Right lung (tissue), 10 donors: ENCODE measurements at places on chromosomes 13 and 19. TPM values are rescaled to one million over a fixed set of nuclear protein-coding genes. Genes with fewer than 3 reads are reported as not detected.

GRCh38 chr19:46481947-46482346 lies 10.6 kb upstream of the PNMA8A start:
- peak; percentile 49 for DNase-seq

- DNase-seq, result no peak
These were observed 22.5 kb downstream of the PABPC3 start for GRCh38 chr13:25118378-25118905.

Gene SMIM17
- 3.1 TPM for polyA plus RNA-seq

Gene MEIS3
- 35.7 TPM for polyA plus RNA-seq

- DNase-seq, result no peak
These were observed 216.3 kb downstream of the NHLRC3 start for GRCh38 chr13:39254601-39255000.

DNA sequence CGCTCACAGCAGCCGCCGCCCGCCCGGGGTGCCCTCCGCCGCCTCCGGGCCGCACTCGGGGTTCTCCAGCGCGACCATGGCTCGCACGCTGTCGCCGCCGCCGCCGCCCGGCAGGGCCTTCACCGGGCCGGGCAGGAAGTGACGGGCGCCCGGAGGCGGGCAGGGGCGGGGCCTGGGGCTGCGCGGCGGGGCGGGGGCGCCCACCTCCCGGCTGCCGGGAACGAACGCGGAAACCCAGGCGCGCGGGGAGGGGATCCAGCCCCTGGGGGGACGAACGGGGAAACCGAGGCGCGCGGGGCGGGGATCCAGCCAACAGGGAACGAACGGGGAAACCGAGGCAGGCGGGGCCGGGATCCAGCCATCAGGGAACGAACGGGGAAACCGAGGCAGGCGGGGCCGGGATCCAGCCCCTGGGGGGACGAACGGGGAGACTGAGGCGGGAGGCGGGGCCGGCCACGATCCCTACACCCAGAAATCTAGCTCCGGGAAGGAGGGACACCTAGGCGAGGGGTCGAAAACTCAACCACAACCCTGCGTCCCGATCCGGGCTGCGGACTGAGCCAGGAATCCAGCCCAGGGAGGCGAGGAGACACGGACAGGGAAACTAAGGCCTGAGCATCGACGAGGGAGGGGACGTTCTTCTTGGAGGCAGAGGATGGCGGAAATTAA lies at the start of gene R3HDM4:
Gene R3HDM4, minus strand, starts transcription at position 140 of the 669 bp plus-strand sequence. Its CDS starts 62 bp downstream, at position 78.
- DNase-seq, result no peak

DNA sequence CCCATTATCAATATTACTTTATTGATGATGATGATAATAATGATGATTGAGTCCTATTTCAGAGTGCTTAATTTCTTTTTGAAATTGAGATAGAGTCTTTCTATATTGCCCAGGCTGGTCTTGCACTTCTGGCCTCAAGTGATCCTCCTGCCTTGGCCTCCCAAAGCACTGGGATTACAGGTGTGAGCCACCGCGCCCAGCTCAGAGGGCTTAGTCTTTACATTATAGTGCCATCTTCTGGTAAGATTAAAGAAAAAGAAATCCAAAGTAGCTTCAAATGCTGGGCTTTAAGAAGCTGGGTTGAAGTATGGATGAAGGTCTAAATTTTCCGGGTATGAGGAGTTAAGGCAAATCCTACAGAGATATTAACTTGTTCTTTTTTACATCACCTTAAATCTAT lies 3.4 kb upstream of the ZNF333 start:
- no peak for DNase-seq

DNA sequence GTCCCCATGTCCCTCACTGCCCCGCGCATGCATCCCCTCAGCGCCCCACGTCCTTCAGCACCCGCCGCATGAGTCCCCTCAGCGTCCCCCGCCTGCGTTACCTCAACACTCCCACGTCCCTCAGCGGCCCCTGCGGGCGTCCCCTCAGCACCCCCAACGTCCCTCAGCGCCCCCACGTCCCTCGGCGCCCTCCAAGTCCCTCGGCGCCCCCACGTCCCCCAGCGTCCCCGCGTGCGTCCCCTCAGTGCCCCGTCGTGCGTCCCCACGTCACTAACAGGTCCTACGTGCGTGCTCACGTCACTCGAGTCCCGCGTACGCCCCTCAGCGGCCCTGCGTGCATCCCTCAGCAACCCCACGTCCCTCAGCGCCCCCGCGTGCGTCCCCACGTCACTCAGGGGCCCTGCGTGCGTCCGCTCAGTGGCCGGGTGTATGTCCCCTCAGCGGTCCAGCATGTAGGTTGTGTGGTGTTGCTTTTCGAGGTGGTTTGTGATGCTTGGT lies 19.5 kb upstream of the GAS6 start:
- DNase-seq, result no peak

DNA sequence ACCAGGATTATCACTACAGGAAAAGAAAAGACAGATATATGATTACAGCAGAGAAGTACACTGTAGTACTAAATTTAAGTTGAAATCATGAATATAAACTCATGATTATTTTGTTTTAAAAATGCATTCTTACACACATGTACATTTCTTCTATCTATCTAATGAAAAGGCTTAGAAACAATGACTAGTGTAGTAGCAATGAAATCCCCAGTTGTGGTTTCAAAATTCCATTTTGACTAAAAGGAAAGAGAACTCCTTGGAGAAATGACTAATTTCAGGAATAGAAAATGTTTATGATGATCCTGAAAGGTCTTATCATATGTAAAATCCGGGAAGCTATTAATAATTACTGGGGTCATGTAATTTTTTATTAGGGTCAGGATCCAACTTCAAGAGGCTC lies 195.0 kb upstream of the STARD13 start:
- DNase-seq, result no peak

DNA sequence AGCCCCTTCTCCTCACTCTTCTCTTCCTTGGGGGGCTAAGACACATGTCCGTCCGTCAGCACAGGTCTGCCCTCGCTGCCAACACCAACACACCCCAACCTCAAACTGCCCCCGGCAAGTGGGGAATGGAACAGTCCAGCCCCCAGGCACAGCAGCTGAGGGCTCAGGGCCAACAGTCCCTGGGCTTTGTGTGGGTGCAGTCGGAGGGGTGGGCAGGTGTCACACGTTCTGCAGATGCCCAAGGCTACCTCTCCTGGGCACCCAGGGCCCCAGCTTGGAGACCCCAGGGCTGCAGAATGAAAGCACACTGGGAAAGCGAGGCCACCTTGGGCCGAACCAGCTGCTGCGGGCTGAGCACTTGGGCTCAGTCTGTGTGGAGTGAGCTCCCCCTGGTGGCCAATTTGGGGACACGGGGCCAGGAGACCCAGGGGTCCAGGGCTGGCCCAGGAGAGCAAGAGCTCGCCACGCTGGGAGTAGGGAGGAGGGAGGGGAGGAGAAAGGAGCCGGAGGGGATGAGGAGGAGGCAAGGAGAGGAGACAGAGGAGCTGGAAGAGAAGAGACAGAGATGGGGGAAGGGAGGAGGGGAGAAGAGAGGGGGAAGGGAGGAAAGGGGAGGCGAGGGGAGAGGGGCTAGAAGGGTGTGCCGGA lies 14.0 kb upstream of the ATP8B3 start:
- DNase-seq, result peak; percentile 56

- DNase-seq, result no peak
These were observed 14.7 kb downstream of the NAA16 start for GRCh38 chr13:41325752-41326151.

- no peak for DNase-seq
These were observed 1.4 kb downstream of the PSMD8 start for GRCh38 chr19:38375748-38376147.

Gene GARIN5B
- polyA plus RNA-seq, result not detected

Gene SPACA4
- polyA plus RNA-seq, result 0.11 TPM

DNA sequence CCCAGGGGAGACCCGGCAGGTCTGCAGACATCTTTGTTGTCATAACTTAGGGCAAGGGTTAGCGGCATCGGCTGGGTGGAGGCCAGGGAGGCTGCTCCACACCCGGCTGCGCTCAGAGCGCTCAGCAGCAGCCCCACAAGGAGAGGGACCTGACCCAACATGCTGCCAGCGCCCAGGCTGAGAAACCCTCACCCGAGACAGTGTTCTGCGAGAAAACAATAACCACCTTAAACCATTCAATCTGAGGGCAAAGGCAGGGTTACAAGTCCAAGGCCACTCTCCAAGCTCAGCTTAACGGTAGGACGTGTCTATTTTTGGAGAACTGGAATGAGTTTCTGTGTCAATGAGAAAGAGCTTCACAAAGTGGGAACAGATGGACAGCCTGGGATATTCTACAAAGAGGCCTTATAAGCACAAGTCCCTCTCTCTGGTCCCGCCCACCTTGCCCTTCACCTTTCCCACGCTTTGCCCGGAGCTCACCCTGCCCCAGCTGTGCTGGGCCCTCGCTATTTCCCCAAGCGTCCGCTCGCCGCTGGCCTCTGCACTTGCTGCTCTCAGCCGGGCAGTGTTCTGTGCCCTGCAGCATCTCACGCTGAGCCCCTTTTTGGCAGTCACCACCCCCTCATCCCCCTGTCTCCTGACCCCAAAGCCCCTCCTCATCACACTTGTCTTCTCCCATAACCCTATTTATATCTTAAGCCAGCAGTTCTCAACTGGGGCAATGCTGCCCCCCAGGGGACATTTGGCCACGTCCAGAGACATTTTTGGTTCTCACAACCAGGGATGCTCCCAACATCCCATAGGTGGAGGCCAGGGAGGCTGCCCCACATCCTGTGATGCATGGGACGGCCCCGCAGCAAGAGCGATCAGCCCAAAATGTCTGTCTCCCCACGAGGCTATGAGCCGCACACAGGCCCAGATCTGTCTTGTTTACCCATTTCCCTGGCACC lies 17.6 kb downstream of the PPP1R12C start:
- no peak for DNase-seq

DNA sequence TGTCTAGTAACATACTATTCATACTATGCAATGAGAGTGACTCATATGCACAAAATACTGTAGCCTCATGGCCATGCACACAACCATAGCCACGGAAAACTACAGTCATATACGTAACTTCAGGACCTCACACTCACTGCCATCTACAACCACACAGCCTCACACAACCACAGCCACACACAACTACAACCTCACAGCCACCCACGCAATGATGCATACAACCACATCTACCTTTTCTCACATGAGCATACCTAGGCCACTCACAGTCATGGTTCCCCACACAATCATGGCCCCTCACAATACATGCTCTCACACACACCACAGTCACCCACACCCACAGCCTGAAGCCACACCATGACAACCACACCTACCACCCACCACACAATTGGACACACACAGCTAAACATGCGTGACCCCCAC lies 8.7 kb upstream of the TNFSF14 start:
- no peak for DNase-seq

DNA sequence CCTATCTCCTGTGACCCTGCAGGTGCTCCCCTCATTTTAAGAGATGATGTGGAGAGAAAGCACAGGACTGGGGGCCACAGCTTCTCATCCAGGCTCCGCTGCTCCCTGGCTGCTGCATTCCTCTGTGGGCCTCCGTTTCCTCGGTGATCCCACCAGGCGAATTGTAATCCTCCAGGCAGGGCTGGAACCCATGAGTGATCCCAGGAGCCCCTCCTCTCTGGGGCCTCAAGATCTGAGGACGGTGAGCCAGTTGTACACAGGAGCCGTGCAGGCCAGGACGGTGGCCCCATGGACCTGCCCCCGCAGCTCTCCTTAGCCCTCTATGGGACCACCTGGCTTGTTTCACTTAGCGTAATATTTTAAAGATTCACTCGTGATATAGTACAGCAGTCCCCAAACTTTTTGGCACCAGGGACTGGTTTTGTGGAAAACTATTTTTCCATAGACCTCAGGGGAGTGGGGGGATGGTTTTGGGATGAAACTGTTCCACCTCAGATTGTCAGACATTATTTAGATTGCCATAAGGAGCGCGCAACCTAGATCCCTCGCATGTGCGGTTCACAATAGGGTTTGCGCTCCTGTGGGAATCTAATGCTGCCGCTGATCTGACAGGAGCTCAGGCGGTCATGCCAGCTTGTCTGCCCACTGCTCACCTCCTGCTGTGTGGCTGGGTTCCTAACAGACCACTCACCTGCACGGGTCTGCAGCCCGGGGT lies 5.6 kb downstream of the FFAR3 start:
- no peak for DNase-seq

- no peak for DNase-seq
These were observed 1204.1 kb downstream of the OLFM4 start for GRCh38 chr13:54232700-54233099.

Gene ALOX5AP
- polyA plus RNA-seq, result 5.7 TPM

DNA sequence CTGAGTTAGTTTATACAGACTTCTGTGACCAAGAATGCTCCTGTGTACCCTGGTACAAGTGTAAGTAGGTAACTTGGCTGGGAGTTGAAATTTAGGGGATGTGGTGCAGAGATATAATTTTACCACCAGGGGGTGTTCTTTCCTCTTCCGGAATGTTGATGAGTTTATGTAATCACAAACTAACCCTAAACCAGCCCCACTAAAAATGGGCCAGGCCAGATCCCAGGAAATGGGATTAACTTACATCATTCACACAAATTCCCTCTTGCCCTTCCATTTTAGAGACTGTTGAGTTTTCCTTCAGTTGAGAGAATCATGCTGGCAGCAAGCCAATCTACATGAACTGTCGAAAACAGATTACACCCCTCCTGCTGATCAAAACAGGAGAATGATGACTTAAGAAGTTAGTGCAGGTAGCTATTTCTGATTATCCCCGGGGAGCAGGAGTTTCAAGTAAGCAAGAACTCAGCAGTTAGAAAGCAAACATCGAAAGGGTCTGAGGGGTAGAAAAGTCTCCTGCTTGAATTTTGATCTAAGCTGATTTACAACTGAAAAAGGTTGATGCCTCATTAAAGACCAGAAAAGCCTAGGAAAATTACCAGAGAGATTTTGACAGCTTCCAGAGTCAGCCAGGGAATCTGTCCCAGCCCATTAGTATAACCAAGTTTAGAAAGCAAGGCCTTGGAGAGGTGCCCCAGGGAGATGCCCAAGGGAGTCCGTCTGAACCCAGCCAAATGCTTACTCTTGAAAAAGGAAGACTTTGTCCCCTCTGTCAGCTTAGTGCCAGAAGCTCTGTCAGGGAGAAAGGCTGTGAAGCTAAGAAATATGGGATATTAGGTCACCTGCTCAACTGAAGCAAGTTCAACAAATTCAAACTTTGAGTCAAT lies 32.3 kb upstream of the MED4 start:
- DNase-seq, result peak; percentile 66

Gene PCSK4
- polyA plus RNA-seq, result 2.7 TPM

DNA sequence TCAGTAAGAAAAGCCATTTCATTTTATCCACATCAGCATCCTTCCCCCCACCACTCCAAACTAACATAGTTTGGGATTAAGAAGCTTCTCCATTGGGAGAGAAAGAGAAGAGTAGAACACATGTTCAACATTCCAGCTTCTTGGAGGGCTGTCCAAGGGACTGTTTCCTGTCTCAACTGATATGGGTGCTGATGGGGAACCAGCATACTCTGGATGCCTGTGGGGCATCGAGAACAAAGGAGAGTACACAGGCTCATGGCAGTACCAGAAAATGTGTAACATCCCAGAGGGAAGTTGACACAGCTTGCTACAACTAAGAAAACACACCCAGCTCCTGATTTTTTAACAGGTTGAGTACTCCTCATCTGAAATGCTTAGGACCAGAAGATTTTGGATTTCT lies 24.7 kb downstream of the SUCLA2 start:
- no peak for DNase-seq

Gene MISP
- 5.7 TPM for polyA plus RNA-seq

- DNase-seq, result no peak
These were observed 1272.1 kb upstream of the PCDH20 start for GRCh38 chr13:62687732-62688131.

Gene UBE2M
- polyA plus RNA-seq, result 64.8 TPM

Gene PDX1
- polyA plus RNA-seq, result not detected

- DNase-seq, result no peak
These were observed 89.2 kb downstream of the CACNA1A start for GRCh38 chr19:13417054-13417453.

GRCh38 chr19:6458695-6459261 lies 814 bp downstream of the SLC25A23 start:
- DNase-seq, result no peak

Gene TMEM255B
- 15.9 TPM for polyA plus RNA-seq
